Activated CD8-positive, alpha-beta memory T cell treated with anti-CD3 and anti-CD28 coated beads for 24 hours (primary cell): ENCODE measurements at places on chromosomes 11 and 22.
A peak's percentile ranks its signal among the peaks of the same experiment; 100 is the strongest.

DNA sequence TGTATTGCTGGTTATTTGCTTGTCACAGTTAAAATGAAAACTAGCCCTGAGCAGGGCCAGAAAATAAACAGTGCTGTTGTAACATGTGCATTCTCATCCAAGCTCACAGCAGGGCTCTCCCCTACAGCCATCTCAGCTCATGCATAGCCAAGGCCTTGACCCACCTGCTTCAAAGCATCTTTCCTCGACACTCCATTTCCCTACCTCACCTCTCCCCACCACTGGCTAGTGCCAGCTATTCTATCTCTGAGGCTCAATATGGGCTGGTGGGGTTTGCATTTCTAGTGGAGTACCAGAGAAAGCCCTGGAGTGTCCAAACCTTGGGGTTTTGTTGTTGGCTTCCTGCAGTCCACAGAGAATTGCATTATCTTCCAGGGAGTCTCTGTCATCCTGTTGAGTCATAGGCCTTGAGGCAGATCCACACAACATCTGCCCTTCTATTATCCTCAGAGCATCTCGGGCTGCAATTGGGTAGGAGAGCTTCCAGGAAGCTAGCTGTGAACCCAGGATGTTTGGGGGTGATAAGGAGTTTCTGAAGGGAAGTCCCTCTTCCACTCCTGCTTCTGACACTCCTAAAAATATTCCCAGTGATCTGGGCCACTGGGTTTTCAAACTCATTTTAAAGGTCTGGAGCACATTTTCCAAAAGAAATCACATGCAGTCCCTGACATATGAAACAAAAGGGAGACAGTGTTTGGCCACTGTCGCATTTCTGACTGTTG, 36.1 kb upstream of the AMOTL1 start:
- no peak for DNase-seq

DNA sequence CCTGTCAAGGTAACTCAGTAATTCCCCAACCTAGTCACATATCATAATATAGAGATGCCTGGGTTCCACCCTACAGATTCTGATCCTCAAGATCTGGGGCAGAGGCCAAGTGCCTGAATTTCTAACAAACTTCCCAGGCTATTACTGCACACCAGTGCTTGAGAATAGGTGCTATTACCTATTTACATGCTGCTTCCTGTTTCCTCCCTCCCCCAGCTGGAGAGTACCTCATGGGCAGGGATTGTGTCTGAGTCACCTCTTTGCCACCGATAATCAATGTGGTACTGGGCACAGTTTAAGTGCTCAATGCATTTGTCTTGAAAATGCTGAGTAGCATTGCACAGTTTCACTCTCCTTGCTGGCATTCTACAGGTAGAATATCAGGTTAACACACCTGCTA, 582.2 kb upstream of the CADM1 start:
- DNase-seq = no peak

DNA sequence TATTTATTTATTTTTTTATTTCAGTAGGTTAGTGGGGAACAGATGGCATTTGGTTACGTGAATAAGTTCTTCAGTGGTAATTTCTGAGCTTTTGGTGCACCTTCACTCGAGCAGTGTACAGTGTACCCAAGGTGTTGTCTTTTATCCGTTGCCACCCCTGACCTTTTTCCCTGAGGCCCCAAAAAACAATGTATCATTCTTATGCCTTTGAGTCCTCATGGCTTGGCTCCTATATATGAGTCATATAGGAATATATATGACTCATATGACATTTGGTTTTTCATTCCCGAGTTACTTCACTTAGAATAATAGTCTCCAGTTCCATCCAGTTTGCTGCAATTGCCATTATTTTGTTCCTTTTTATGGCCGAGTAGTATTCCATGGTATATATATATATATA, 763.9 kb downstream of the NTM start:
- no peak for DNase-seq

- no peak for DNase-seq
These were observed 54.5 kb upstream of the HSPA8 start for GRCh38 chr11:123116486-123116885.

DNA sequence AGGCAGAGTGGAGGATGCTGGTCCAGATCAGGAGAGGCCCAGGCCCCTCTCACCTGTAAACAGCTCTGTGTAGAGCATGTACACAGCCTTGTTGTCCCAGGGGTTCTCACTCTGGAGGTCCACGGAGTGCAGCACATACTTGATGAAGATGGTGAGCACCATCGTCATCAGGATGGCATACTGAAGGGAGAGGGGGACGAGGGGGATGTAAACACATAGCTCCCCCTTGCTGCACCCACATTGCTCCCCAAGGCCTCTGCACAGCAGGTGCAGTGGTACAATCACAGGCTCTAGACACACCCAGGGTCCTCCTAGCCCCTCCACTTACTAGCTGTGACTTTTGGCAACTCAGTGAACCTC, 2.9 kb downstream of the SYVN1 start:
- peak; percentile 50 for DNase-seq

DNA sequence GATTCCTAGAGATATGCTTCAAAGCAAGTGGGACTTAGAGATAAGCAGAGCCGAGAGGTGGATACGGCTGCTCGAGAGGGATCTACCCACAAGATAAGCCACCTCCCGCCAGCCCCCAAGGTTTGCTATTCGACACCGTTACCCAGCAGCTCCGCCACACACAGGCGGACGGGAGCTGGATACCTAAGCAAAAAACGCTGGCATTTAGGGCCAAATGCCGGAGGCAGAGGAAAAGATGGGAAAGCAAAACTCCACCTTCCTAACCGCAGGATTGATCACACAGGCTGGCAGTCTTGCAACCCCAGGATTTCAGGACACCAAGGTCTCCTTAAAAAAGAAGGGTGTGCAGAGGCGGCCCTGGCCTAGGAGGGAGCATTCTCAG, 709 bp downstream of the FTH1 start:
- DNase-seq = peak; percentile 69

DNA sequence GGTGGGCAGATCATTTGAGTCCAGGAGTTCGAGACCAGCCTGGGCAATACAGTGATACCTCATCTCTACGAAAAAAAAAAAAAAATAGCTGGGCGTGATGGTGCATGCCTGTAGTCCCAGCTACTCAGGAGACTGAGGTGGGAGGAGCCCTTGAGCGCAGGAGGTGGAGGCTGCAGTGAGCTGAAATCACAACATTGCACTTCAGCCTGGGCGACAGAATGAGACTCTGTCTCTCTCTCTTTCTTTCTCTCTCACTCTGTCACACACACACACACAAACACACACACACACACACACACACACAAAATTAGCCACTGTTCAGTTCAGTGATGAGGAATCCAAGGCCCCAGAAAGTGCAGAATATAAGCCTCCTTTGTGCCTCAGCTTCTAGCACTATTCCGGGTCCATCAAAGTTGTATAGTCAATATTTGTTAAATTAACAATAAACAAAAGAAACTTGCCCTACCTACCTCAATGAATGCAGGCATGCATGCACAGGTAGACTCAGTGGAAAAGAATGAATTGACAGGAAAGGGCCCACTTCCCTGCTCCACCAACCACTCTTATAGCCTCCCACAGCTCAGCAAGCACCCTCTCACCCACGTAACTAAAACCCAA, 3.9 kb upstream of the SMIM35 start:
- DNase-seq = no peak

DNA sequence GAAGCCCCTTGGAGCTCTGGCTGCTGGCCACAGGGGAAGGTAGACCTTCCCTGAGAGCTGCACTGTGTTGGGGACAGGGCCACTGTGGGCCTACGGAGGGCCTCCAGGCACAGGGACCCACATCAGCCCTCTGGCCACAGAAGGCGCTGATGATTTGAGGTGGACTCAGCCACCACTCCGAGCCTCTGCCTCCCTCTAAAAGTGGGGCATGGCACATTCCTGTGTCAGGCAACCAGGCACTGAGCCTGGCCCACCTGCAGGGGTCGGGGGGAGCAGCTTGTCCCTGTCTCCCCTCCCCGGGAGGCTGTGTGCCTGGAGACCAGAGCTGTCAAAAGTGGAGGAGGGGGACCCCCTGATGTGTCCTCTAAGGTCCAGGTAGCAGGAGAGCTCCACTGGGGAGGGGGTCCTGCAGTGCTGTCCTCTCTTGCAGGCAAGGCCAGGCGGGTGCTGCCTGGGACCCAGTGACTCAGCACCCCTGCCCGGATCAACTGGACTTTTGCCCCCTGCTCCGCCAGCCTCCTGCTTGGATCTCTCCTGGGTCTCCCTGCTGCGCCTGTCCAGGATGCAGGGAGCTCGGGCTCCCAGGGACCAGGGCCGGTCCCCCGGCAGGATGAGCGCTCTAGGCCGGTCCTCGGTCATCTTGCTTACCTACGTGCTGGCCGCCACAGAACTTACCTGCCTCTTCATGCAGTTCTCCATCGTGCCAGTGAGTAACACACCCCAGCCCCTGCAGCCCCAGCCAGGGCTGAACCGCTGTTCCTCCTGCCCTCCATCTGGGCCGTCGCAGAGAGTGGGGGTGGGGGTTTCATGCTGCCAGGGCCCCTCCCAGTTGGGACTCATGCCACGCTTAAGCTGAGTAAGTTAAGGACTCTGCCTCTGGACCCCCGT, 17.5 kb upstream of the CDKN1C start:
- DNase-seq = no peak

GRCh38 chr11:72425053-72425980, 9.0 kb downstream of the CLPB start:
- no peak for DNase-seq

DNA sequence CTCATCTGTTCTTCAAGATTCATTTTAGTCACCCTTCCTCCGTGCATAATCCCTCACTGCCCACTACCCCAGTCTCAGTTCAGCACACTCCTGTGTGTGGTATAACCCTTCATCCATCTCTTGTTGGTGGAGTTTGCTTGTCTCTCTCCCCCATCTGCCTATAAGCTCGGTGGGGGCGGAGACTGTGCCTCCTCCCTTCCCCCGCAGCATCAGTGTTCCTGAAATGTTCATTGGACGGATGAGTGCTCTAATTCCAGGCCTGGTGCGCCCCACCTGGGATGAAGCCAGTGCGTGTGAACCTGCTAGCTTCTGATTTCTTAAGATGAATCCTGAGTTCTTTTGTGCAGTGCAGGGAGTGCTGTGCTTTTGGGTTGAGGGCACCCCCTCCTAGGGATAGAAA, 100.0 kb downstream of the GRIK4 start:
- DNase-seq = no peak

DNA sequence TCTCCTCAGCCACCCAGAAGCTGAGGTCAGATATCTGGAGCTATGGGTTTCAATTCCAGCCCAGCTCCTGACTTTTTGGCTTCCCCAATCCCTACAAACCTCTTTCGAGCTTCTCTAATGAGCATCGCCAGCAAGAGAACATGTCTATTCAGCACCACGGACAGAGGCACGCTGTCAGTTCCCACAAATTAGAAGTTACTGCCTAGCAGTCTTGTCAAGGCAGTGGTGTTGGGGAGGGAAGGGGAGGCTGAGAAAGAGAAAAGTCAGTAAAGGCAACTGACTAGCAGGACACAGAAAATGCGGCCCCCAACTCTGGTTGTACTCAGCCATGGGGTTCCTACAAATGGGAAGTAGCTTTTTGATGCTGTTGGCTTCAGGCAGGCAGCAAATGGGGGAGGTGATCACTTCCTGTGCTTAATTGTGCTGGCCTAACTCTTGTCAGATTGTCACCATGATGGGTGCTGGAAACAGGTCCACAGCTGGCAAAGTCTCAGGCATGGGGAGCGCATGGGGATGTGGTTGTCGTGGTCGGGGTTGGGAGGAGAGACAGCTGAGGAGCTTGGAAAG, 205.9 kb downstream of the ST3GAL4 start:
- no peak for DNase-seq

DNA sequence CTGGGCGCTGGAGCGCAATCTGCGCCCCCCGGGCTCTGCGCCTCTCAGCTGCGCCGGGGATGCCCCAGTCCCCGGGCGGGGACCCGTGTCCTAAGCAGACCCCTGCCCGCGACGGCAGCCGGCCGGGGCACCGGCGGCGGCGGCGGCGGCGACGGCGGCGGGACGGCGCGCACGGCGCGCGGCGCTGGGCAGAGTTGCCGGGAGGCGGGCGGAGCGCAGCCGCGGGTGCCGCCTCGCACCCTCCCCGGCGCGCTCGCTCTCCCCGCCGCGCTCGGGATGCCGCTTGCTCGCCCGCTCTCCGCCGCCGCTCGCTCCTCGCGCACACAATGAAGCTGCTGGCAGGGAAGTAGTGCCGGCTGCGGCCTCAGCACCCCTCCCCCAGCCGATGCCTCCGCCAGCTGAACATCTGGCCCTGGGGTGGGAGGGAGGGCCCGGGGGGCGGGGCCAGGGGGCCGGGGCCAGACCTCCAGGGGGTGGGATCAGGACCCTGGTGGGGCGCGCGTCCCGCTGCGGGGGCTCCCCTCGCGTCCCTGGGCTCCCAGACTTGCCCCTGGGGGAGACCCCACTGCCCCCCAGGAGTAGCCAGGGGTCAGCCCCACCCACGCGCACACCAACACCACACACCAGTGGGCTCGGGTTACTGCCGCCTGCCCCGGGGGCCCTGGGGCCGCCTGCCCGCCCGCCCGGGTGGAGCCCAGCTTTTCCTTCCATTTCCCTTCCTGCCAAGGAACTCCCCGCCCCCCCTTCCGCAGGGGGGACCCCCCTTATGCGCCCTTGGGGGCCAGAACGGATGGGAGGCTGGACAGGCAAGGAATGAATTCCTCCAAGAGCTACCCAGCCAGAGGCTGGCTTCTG, at the start of gene RCOR2:
RCOR2 (minus strand) TSS at position 328 of the 855 bp plus-strand sequence. CDS start 708 bp downstream, outside the sequence.
- DNase-seq = peak; percentile 78

DNA sequence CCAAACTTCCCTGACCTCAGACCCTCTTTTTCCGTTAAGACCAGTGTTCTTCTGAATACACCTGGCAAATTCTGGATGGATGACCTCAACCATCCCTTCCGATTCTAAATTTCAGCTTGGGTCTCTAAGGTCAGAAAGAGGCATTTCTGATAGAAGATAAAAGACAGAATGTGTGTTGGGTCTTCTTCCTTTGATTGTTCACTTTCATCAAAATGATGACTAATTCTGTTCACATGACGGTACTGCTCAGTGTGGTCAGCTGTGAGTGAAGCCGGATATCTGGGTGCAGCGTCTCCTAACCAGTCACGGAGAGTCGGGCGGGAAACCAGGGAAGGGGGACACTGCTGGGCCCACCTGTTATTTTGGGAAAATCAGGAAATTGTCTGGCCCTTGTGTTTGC, 151.6 kb upstream of the NAV2 start:
- DNase-seq = no peak

DNA sequence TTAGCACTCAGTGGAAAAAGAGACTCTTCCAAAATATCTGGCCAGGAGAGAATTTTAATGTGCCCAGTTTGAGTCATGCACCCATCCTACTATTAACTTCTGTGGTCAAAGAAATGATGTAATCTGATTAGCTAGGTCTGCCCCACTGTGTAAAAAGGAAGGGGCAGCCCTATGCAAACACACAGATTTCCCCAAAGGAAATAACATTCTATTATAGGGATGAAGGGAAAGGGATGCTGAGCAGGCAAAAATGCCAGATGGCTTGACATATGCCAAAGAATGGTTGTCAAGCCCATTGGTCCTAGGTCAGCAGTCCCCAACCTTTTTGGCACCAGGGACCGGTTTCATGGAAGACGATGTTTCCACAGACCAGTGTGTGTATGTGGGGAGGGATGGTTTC, 43.3 kb upstream of the PAK1 start:
- DNase-seq = no peak

DNA sequence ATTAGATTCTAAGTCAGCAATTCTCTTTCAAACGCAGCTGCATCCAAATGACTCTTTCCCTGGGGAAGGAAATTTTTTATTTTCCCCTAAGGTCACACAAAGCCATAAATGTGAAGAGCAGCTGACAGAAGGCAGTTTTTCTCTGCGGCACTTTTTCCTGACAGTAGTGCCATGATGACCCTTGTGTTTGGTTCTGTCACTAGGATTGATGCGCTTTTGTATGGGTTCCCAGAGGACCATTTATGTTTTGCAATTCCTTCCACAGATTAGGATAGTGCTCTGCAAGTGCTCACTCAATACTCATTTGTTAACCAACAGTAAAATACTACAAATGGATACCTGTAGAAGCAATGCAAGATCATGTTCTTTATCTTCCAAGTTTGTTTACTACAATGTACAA, 359.6 kb upstream of the CTSC start:
- no peak for DNase-seq
